ENCODE measurements at places on chromosomes 11 and 22.

DNA sequence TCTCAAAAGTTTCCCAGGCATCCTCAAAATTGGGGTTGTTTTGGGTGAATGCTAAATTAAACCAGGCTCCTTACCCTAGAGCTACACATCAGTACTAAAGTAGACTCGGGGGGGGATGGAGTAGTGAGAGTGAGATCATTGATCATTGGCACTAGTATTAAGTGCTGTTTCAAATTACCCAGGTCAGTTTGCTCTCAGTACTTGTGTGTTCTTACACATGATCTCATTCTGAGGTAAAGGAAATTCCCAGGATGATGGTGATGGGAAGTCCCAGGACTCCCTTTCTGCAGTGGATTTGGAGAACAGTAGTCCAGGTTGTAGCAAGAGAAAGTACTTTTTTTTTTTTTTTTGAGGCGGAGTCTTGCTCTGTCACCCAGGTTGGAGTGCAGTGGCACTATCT lies 12.5 kb downstream of the RBM4 start:
- DNase-seq, result no peak

GRCh38 chr11:114078423-114078822 lies 18.9 kb downstream of the ZBTB16 start:
- no peak for DNase-seq

GRCh38 chr11:94449437-94449836 lies 44.2 kb downstream of the MRE11 start:
- DNase-seq, result no peak

DNA sequence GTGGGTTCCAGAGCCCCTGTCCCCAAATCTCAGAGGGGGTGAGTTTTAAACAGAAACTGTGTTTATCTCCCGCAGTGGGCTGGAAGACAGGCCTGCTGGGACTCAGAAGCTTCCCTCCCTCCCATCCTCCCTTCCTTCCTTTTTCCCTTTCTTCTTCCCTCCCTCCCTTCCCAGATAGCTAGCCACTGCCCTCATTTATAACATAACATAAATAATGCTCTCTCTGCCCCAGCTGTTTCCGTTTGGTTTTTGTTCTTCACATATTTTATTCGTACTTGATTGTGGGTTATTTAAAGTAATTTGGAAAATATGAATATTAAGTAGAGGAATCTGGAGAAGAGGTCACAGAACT lies 140.9 kb downstream of the TEAD1 start:
- no peak for DNase-seq

- no peak for DNase-seq
These were observed 7.7 kb downstream of the LHFPL7 start for GRCh38 chr22:24938741-24939341.

GRCh38 chr11:57792060-57792541 lies 30.5 kb downstream of the CTNND1 start:
- DNase-seq, result no peak

- DNase-seq, result no peak
These were observed 63.2 kb upstream of the HSPA8 start for GRCh38 chr11:123125169-123125568.

DNA sequence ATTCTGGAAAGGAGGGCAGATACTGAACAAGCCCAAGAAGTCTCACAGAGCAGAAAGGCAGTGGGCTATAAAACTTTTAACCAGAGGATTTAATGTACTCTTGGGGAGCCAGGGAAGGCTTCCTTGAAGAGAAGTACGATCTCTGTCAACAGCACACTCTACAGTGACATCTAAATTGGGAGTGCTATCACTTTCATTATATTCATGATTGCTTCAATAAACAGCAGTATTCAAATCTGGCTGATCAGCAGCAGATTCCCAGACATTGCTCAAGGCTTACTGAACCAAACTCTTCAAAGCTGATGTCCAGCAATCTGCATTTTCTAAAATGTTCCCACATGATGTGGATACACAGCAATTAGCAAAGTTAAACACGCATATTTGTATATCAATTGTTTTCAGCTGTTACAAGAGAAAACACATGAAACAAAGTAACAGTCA lies 44.2 kb downstream of the SYTL2 start:
- no peak for DNase-seq

DNA sequence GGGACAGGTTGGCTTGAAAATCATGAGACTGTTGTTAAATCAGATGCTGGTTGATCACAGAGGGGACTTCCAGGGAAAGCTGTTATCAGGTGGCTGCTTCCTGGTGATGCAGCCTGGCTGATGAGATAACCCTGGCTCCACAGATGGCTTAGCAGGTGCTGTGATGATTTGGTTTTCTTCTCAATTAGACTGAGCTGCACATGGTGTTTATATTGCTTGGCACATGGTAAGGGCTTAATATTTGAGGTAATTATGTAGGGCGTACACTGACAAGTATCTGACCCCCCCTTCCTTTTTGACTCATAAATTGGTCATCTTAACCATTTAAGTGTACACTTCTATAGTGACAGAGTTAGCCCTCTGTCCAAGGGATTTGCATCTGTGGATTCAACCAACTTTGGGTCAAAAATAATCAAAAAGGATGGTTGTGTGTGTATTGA lies 7.0 kb downstream of the RPS3 start:
- DNase-seq, result no peak

GRCh38 chr11:15890031-15890713 lies 466.2 kb downstream of the SOX6 start:
- peak; percentile 51 for DNase-seq

DNA sequence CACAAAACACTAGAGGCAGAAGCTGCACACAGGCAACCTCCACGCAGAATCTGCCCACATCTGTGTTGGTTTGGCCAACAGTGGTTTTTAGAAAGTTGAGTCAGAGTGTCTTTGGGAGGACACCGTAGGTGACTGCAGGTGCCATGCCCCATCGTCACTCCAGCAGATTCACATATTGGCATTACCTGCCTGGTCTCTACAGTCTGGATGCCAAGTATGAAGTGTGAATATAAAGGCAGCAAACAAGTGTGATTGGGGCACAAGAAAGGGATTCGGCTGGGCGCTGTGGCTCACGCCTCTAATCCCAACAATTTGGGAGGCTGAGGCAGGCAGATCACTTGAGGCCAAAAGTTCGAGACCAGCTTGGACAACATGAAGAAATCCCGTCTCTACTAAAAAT lies 11.0 kb upstream of the FXYD2 start:
- DNase-seq, result no peak

- DNase-seq, result no peak
These were observed 13.6 kb upstream of the XBP1 start for GRCh38 chr22:28813772-28814518.

- DNase-seq, result no peak
These were observed 120.2 kb downstream of the NECTIN1 start for GRCh38 chr11:119608781-119609180.

GRCh38 chr22:46150655-46151477 lies 540 bp downstream of the PPARA start:
- no peak for DNase-seq

- no peak for DNase-seq
These were observed 7.1 kb upstream of the MEN1 start for GRCh38 chr11:64817476-64817875.

GRCh38 chr11:10930224-10930971 lies 72.5 kb upstream of the ZBED5 start:
- DNase-seq, result no peak

- DNase-seq, result no peak
These were observed 27.7 kb downstream of the DGCR2 start for GRCh38 chr22:19094393-19094997.

DNA sequence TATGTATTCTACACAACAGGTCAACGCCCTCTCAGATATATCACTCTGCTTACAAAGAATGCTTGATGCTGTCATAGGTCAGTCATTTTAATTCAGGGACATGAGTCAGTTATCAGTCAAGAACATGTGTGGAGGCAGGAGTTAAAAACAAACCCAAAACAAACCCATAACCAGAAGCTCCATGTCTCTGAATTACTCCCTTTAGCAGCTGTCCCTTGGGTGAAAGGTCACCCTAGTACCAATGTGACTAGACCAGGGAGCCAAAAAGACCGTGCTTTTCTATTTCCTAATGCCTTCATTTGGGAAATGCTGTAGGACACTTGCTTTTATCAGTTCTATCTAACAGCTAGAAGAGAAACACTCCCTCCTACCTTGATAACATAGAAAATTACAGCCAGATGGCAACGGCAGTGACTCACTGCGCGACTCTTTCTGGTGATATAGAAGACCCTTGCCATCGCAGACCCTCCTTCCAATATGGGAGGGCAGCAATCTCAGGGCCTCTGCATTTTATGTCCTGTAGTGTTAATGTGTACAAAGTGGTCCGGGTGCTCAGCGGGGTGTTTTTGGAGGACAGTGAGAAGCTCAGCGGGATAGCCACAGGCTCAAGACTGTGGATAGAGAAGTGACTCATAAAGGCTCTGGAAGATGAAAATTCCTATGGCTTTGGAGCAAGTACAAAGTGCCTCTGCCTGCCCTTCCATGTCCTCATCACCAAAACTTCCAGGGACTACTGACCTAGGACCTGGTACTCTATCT lies 24.8 kb downstream of the APOL5 start:
- peak; percentile 12 for DNase-seq

DNA sequence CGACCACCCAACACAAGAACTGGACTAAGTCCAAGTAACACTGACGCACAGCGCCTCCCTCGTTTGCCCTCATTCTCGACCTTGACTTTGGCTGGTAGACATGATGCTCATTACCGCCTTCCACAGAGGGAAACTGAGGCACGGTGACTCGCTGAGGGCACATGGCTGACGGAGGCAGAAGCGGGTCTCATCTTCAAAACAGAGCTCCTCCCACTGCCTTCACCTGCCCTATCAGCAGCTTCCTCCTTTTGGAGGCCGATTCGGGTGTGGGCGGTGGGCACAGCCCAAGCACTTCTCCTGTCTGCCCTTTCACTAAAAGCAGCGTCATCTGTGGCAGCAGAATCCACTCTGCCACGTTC lies 2.0 kb upstream of the KMT5B start:
- no peak for DNase-seq

Measured in HS-27A (cell line).